Activated T-helper 1 cell treated with anti-CD3 and anti-CD28 coated beads, Interleukin-2, amount 50 U/mL, for 16 hours (primary cell): ENCODE measurements at places on chromosomes 7 and 10.

- no peak for DNase-seq
These were observed 245.9 kb downstream of the SKAP2 start for GRCh38 chr7:26618449-26618848.

DNA sequence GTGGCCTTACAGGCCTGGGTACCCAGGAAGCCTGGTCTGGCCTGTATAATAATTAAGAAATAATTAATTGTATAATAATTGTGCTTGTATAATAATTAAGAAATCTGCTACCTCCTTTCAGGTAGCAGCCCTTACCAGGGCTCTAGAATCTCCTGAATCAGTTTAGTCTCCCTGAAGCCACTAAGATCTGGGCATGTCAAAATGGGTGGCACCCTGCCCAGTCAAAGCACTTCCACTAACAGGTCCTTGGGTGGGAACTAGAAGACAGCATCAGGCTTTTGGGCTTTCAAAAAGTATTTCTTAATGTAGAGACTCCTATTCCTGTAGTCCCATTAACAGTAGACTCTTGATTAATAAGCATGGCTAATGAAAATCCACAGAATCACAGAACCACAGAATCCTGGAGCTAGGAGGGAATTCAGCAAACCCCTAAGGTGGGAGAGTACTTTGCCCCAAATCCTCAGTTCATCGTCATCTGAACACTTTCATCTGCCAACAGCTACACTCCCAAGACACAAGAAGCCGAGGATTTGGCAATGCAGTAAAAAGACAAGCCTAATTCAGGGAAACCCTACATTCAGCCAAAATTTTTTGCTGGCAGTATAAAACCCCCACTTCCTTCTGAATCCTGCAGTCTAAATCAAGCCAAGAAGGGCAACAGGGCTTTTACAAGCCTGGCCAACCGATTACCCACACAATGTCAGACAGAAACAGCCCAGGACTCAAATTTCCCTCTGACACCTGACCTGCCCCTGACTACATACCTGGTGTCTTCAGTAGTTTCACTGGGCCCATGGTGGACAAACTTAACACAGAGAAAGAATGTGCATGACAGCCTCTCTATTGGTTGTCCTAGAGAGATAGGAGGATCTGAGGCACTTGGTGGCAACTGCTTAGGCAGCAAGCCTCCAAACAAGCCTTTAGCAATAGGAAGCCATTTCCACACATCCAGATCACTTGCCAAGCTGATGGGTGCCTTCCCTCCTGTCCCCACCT lies 5.9 kb upstream of the IL6 start:
- DNase-seq: no peak

GRCh38 chr10:73339436-73339835 lies 19.2 kb downstream of the CFAP70 start:
- DNase-seq: no peak

GRCh38 chr10:131044379-131045111 lies 267.0 kb downstream of the TCERG1L start:
- no peak for DNase-seq

GRCh38 chr7:20403331-20403730 lies 72.6 kb downstream of the ITGB8 start:
- DNase-seq: no peak

GRCh38 chr7:45203936-45204445 lies 46.4 kb downstream of the RAMP3 start:
- no peak for DNase-seq

DNA sequence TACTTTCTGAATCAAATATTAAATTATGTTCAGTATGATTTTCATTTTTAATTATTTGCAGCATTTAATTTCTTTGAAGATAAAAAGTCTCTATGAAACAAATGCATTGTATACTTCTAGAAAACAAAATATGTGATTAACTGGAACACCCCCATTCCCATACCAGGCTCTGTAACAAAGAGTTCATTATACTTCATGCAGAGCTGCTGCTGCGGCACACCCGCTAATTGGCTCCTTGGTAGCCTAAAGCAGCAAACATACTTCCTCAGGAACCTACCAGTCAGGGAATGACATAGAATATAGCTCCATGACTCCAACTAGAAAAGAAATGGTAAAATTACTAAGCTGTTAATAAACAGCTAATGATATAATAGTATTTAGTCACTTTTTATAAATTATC lies 19.3 kb downstream of the RAB11FIP2 start:
- no peak for DNase-seq

DNA sequence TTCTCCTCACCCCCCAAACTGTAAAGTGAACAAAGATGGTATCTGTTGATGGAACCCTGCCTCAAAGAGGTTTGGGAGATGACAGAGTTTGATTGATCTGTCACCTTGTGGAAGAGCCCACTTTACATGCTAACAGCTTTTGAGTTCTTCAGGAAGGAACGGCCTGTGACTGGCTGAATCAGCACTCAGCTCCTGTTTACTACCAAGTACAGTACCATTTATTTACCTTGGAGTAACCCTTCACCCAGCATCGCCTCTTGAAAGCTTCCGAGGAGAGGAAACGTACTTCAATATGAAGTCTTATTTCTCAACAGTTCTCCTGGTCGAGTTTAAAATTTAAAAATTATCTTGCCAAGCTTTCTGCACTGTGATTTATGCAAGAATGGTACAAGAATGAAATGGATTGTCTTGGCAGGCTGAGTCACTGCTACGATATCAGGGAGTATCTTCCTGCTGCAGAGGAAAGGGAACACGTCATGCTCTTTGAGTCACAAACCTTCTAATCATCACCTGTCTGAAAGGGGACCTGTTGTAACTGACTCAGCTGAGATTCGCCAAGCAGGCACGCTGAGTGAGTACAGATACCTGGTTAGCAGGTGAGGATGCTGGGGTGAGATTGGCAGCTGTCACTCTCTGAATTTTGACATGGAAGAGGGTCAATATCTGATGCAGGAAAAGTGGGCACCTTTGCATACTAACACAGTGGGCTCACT lies 30.1 kb downstream of the KLF6 start:
- DNase-seq: no peak

DNA sequence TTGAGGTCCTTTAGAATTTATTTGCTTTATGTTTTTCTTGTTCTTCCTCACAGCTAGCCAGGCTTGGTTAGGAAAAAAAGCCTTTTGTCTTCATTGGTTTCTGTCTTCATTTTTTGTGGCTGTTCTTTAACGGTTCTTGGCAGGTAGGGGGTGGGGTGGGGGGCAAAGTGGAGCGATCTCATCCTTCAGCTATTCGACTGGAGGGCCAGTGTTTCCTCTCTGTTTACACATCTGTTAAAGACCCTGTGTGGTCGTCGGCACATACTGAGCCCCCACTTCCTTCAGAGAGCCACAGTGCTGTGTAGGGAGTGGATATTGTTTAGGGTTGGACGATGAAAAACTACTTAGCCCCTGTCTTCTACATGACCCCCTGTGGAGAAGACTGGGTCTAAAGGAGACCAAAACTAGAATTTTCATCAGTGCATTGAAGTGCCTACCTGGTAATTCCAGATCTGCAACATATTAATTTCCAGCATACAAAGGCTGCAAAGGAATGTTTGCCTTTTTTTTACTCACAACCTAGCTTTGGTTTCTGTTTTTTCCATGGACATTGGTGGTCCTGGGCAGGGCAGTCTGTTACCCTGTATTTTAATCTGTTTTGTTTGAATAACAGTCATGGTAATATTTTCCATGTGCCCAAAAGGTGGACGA lies 29.0 kb downstream of the PRPF18 start:
- DNase-seq: no peak

GRCh38 chr7:50356212-50356944 lies 51.9 kb downstream of the IKZF1 start:
- DNase-seq: no peak

GRCh38 chr10:94104316-94105000 lies 110.7 kb downstream of the PLCE1 start:
- DNase-seq: no peak

DNA sequence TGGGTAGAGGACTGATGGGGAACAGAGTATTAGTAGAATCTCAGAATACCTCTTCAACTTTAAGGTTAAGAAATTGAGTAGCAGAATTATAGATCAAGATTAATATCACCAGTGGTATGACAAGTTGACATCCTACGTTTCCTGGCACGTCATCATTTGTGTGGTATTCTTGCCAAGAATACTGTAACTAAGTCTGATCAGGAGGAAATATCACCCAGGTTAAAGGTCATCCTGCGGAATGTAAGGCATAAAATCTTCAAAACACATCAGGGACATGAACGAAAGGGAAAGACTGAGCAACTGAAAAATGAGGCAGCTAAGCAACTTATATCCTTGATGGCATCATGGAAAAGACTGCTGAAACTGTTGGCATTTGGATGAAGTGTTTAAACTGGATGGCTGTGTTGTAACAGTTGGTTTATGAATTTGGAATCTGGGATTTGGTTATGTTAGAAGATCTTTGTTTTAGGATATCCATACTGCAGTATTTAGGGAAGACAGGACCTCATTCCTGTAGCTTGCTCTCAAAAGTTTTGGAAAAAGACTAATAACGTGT lies 86.1 kb downstream of the TRIM24 start:
- DNase-seq: no peak

- DNase-seq: no peak
These were observed 79.8 kb upstream of the PTN start for GRCh38 chr7:137423321-137423720.

- no peak for DNase-seq
These were observed 121.5 kb upstream of the PRR15 start for GRCh38 chr7:29442146-29442545.

GRCh38 chr7:16923019-16923418 lies 41.2 kb upstream of the AGR3 start:
- DNase-seq: no peak

GRCh38 chr7:54556121-54556520 lies 13.9 kb downstream of the VSTM2A start:
- DNase-seq: no peak

DNA sequence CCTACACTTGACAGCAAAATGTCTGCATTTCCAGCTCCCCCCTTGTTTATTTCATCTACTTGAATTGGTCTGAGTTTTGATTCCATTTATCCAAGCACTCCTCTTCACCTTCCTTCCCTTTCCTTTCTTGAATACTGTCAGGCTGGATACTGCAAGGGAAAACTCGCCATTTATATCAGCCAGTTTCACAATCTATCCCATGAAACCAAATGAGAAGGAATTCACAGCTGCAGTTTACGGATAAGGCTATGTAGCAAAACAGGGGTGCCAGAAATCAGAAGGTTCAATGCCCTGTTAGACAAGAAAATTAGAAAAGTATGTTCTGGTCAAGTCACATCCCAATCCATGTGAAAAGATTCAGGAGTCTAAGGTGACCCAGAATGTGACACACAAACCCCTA lies 28.1 kb downstream of the CCDC6 start:
- DNase-seq: no peak

GRCh38 chr10:73899423-73899822 lies 11.5 kb upstream of the PLAU start:
- DNase-seq: no peak

GRCh38 chr7:134452419-134452838 lies 6.5 kb downstream of the AKR1B1 start:
- DNase-seq: no peak

DNA sequence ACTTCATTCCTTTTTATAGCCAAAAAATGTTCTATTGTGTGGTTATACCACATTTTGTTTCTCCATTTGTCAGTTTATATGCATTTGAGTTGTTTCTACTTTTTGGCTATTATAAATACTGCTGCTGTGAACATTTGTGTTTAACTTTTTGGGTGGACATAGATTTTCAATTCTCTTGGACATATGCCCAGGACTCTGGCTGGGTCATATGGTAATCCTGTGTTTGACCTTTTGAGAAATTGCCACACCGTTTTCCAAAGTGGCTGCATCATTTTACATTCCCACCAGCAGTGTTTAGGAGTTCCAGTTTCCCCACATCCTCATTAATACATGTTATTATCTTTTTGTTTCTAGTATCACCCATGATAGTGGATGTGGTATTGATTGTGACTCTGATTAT lies 39.4 kb downstream of the CSGALNACT2 start:
- no peak for DNase-seq

DNA sequence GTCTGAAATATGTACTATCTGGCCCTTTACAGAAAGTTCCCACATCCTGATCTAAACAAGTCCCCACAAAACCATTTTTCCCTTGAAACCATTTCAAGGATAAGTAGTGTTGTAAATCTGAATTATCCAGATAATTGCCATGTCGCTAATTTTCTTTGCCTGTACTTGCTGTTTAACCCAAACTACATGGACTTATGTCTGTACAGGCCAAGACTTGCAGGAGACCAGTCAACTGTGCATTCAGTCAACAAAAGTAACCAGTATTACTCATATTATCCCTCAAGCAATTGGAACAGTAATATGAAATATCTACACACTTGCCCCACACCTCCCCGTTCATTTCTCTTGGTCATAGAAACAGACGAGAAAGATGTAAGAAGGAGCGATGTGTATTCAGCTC lies 347.8 kb upstream of the NFE2L3 start:
- no peak for DNase-seq

DNA sequence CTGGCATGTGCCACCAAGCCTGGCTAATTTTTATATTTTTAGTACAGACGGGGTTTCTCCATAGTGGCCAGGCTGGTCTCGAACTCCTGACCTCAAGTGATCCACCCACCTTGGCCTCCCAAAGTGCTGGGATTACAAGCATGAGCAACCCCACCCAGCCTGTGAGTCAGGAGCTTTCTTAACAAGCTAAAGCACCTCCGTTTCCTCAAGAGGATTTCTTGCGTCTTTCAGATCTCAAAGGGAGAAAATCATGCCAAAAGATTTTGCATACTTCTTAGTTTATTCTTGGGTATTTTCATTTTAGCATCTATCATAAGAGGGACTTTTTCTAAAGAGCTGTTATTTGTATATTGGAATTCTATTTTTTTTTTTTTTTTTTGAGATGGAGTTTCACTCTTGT lies 47.9 kb upstream of the FOXK1 start:
- no peak for DNase-seq

- no peak for DNase-seq
These were observed 12.7 kb upstream of the PDLIM1 start for GRCh38 chr10:95303535-95303934.

- DNase-seq: no peak
These were observed 10.6 kb downstream of the DBF4 start for GRCh38 chr7:87886875-87887274.

DNA sequence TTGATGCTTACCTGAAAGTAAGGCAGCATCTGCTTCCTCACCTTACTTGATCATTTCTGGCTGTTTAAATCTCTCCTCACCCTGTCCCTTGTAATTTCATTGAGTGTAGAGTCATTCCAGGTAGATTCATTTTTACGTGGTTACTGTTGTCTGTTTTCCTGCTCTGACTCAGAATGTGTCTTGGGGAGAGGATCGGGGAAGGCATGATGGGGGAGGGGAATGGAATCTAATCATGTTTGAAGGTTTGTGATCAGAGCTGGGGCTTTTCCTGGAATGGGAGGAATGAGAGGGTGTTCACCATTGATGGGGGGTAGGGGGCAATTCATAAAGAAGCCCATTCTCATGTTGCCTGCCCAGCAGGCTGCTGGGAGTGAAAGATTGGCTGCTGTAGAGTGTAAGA lies 18.7 kb downstream of the SEC24C start:
- no peak for DNase-seq

GRCh38 chr10:76436981-76437380 lies 1005.6 kb downstream of the LRMDA start:
- DNase-seq: no peak
